B cell (primary cell): ENCODE measurements at places on chromosomes 2 and 18.

DNA sequence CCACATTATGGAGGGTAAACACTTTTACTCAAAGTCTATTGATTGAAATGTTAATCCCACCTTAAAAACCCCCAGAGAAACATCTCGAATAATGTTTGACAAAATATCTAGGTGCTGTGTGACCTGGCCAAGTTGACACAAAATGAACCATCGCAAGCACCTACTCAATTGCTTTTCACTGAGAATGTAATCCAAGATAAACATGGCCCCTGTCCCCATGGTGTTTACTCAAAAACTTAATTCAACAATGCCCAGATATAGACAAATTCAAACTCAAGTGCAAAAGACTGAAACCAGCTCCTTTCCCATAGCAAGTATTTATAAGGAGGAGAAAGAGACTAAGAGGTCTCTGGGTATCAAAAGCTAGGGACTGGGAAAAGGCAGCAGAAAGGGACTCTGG is 15.0 kb upstream of the ACMSD start:
- DNase-seq = no peak

- no peak for DNase-seq
Observed at GRCh38 chr2:62375113-62375420, 130.9 kb downstream of the TMEM17 start.

- peak; percentile 32 for DNase-seq
Observed at GRCh38 chr2:127324635-127325034, 30.7 kb upstream of the ERCC3 start.

DNA sequence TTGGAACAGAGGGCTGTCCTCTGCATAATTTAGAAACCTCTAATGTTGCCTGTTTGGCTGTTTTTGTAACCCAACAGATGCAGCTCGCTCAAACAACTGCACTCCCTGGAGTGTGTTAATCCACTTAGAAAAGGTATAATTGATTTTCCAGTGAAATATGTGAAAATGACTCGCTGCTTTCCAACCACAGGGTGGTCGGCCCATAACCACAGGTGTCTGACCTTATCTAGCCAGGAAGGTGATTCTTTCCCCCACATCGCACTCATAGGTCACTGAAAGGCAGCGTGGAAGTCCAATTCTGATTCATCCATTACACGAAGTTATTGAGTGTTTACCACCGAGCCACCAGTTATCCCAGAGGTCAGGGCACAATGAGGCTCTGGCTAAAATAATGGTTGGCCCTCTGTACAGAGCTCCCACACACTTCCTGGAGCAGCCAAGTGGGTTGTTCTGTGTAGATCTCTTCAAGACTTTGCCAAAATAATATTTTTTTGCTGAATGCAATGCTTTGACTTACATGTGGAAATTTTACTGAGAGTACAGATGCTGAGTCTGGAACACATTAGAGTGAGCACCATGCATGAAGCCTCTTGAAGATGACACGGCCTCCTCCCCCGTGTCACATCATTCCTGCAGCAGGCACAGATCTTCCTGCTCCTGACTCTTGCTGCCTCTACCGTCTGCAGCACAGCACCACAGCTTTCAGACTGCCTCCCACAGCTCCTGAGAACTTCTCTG is 396.2 kb downstream of the ZNF516 start:
- DNase-seq = no peak

GRCh38 chr2:204665771-204666170 is 120.5 kb downstream of the PARD3B start:
- DNase-seq = no peak

DNA sequence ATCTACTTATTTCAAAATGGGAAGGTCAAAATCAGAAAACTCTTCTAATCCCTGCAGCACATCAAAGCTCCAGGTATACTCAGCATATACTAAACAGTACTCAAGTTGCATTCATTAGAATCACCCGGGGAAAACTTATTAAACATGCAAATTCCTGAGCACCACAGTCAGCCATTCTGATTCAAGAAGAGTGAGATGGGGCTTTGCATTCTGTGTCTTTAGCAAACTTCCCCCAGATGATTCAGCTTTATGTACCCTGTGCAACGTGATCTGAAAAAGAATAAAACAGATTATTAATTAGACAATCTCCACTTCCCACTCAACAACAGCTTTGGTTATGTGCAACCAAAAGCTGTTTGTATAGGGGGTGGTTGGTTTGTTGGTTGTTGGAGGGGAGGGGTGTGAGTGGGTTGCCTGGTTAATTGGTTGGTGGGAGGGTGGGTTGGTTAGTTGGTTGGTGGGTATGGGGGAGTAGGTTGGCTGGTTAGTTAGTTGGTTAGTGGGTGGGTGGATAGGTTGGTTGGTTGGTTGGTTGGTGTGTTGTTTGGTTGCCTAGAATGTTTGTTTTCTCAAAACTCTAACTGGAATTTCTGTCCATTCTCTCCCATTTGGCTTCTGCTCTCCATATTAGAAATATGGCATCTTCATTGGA is 112.5 kb upstream of the AGAP1 start:
- DNase-seq = no peak

DNA sequence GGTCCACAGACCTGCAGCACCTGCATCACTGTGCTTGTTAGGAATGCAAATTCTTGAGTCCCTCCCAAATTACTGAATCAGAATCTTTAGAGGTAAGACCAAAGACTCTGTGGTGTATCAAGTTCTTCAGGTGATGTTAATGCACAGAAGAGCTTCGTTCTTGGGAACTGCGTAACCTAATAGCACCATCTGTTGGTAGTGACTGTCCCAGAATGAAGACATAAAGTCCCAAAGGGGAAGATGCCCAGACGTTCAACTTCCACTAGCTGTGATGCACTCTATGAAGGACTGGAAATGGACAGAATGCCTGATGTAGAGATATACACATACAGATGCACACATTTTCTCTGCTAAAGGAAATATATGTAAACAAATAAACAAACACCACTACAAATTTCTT is 576.0 kb downstream of the LRP1B start:
- peak; percentile 44 for DNase-seq

GRCh38 chr2:43636621-43637020 is 439 bp upstream of the PLEKHH2 start:
- DNase-seq = no peak

DNA sequence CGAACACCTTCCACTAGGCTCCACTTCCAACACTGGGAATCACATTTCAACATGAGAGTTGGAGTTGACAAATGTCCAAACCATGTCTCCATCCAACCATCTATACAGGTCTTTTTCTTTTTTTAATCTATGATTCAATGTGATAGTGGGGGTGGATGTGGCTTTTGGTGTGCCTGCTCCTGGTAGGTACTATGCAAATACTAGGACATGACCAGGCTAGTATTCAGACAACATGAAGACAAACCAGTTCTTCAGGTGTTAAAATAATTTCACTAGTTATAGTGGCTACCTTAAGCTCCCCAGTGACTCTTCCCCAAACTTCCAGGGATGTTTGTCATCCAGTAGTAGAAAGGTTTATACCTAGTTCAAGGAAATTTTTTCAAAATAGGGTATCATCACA is 387.5 kb downstream of the CDH2 start:
- no peak for DNase-seq

GRCh38 chr2:12720278-12720620 is 3.5 kb downstream of the TRIB2 start:
- DNase-seq = no peak

DNA sequence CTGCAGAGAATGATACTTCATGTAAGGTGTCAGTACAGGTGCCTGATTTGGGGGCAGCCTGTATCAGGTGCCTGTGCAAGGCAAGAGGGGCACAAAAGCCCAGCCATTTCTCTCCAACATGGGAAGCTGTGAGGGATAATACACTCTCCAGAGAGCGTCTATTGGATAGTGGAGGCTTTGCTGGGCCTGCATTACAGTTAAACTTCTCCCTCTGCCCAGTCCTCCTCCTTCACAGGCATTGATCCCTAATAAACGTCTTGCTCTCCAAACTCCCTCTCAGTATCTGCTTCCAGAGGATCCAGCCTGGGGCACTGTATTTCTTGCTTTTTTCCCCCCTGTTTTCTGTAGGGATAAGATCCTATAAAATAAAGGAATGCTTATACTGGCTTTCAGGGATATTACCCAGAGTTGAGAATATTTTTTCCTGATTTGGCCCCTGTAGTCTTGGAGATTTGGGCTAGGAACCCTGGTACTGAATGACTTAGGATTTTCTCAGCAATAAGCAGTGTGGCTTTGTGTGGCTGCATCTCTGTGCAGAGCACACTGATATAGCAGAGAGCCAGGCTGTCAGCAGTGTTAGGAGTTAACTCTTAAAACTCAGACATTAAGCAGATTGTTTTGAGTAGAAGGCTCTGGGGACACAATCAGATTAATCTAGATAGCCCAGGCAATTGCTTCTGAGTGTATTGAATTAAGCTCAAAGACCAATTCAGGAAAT is 330.6 kb downstream of the CYRIA start:
- DNase-seq = no peak

GRCh38 chr2:222643134-222643533 is 12.8 kb downstream of the FARSB start:
- no peak for DNase-seq

GRCh38 chr2:237480988-237481525 is 6.0 kb upstream of the MLPH start:
- DNase-seq = no peak
